Stimulated activated CD4-positive, alpha-beta T cell treated with anti-CD3 and anti-CD28 coated beads, Interleukin-4, amount 100 ng/mL, for 48 hours (primary cell): ENCODE measurements at places on chromosomes 16 and 17.

GRCh38 chr17:81902653-81903414 lies 796 bp downstream of the NPB start:
- DNase-seq, result no peak

- DNase-seq, result no peak
Measured at GRCh38 chr17:40251576-40251975, 32.5 kb downstream of the WIPF2 start.

DNA sequence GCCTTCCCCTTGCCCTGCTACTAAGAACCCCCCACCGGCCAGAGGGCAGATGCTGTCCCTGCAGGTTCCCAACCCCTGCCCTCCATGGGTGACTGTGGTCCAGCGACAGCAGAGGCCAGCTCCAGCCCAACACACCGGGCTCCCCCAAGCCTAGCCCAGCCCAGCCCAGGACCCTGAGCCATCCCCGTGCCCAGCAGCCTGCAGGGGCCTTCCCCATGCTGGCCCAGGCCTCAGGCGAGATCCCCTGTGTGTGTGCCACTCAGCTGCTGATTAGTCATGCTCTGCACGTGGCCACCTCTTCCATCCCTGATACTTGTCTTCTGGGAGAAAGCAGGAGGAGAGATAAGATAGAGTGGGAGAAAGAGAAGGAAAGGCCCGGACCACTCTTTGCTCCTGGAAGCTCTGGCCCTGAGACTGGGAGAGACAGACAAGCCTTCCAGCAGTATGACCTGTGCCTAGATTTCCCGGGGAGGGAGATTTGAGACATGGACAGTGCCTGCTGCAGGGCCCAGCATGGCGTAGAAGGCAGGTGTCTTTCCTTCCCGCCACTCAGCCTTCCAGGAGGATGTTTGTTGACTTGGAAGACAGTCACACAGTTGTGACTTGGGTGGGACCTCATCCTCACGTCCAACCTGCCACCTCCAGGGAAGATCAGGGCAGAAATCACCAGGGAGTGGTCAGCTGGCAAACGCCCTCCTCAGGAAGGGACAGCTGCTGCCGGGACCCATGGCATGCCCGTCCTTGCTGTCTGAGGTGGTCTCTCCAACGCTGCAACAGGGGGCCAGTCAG lies 41.3 kb upstream of the RASD1 start:
- DNase-seq, result no peak

DNA sequence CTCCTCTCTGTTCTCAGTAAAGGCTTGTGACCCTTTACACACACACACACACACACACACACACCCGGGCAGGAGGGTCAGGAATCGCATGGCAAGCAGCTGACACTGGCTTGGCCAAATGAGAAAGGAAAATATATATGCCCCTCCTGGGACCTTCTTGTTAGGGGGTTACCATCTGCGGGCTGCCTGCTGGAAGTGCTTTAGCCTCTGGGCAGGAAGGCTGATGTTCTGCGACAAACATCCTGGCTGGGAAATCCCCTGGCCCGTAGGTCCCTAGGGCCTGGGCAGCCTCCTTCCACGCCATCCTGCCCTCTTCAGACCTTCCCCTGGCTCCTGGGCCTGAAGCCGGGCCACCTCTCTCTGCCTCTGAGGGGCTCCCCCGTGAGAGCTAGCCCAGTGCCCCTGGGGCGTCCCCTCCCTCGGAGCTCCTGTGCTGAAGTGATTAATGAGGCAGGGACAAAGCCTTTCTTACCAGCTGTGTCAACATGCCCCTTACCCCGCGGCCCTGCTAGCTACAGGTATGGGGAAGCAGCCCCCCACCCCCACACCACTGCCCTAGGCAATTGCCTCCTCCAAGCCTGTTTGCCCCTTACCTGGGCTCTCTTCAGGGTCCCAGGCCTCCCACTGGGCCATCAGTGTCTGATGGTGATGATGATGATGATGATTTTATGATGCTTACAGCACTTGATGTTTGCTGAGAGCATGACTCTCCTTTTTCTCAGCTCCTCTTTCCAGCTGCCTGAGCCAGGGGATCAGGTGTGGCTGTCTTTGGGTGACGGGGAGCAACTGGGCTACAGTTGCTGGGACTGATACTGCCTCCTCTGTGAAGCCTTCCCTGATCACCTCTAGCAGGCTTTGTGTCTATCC lies 32.8 kb upstream of the ETV4 start:
- peak; percentile 14 for DNase-seq

- DNase-seq, result no peak
Measured at GRCh38 chr16:68342620-68343019, 31.8 kb downstream of the PRMT7 start.

GRCh38 chr17:18257268-18257981 lies 1.1 kb downstream of the FLII start:
- no peak for DNase-seq

- no peak for DNase-seq
Measured at GRCh38 chr17:15914400-15915170, 30.3 kb upstream of the ADORA2B start.

GRCh38 chr17:18362698-18363100 lies 651 bp downstream of the SHMT1 start:
- no peak for DNase-seq

- no peak for DNase-seq
Measured at GRCh38 chr17:47188271-47188875, 722 bp downstream of the CDC27 start.

DNA sequence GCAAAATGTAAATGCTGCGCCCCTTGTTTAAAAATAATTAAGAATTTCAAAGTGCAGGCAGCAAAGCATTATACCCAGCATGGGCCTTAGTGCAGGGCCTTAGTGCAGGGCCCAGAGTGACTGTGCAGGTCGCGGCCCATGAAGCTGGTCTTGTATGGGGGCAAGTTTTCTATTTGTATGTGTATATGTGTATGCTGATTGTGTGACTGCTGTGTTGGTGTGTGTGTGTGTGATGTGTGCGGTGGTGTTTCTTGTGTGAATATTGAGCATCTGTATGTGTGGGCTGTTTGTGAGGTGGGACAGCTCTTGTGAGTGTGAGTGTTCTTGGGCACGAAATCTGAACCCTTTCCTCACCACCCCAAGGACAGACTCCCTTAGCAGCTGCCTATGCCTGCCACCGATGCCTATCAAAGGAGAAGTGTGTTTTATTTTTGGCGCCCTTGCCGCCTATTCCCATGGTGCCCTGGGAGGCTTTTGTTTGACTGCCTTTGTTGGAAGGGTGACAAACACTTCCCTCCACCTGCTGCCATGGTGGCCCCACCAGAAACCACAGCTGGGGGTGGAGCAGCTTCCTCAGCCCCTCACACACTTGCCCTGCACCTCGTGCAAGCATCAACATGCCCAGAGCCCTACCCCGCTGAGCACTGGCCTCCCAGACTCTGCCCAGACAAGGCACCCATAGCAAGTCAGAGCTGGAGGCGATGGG lies 18.0 kb downstream of the CCR7 start:
- DNase-seq, result no peak

- DNase-seq, result no peak
Measured at GRCh38 chr16:3256866-3257465, 533 bp upstream of the MEFV start.

DNA sequence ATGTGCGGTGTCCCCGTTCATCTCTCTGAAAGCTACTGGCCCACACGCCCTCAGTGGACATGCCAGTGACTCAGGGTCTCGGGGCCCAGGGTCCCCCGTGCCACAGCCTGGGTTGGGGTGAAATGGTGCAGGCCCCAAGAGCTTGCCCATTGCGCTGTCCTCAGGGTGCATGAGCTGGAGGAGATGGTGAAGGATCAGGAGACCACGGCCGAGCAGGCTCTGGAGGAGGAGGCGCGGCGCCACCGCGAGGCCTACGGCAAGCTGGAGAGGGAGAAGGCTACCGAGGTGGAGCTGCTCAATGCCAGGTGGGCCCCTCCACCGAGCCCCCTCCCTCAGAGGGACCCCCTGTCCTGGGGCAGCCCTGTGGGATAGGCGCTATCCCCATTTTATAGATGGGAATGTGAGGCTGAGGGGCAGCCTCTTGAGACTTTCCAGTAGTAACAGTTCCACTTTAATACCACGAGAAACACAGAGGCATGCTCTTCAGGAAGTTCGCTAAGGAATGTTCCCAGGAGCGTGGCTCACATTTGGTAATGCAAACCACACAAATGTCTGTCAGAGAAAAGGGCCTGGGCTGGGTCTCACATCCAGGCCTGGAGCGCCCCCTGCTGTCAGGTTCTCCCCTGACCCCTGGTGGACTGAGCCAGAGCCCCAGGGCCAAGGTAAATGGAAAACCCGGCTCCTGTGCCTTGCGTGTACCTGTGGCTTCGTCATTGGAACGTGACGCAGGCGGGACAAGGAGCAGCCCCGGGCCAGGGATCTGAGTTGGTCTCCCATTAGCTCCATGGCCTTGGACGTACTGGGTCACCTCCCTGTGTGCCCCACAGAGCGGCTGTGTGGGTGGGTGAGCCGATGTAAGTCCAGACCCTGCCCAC lies 133.7 kb downstream of the RAB11FIP4 start:
- peak; percentile 81 for DNase-seq

DNA sequence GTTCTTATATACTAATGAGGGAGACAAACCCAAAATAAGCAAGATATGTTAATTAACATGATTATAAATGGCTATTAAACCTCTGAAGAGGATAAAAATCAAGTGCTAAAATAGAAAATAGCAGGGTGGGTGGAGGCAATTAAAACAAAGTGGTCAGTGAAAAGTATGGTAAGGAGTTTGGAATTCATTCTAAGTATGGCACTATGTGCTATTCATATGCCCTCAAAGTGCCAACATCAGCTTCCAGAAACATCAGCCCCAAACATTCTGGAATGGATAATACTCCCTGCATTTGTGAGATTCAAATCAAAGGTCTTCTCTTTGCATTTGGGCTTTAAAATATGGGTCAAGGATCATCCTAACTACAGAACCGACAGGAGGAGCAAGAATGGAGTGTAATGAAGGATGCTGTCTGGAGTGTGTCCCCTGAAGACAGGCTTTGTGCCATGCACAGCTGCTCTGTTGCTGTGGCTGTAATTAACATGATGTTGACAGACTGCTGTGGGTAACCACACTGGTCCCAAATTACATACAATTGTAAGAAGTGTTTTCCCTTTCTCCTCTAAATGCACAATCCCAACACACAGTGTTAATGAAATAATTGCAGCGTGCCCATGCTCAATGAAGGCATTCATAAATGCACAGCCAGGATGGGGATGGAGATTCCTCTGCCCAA lies 93.1 kb downstream of the VAT1L start:
- no peak for DNase-seq

- no peak for DNase-seq
Measured at GRCh38 chr17:33330877-33331276, 37.8 kb upstream of the ASIC2 start.

DNA sequence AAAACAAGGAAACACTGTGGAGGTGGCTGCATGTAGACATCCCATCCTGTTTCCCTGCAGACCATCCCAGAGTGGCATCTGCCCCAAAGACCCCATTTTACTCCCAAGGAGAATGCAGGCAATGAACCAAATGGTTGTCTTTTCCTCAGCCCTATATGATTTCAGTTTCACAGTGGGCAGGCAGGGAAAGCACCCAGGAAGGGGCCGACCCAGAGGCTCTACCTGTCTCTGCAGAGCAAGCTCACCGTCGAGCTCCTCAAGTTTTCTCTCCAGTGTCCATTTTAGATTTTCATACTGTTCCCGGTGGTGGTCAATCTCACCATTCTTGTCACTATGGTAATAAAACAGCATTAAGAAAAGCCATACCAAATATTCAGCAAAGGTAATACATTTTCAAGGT lies 14.6 kb downstream of the CCDC57 start:
- DNase-seq, result no peak

- no peak for DNase-seq
Measured at GRCh38 chr17:64750891-64751677, 89.0 kb upstream of the SMURF2 start.

GRCh38 chr16:89922477-89922883 lies 662 bp upstream of the TUBB3 start:
- no peak for DNase-seq

DNA sequence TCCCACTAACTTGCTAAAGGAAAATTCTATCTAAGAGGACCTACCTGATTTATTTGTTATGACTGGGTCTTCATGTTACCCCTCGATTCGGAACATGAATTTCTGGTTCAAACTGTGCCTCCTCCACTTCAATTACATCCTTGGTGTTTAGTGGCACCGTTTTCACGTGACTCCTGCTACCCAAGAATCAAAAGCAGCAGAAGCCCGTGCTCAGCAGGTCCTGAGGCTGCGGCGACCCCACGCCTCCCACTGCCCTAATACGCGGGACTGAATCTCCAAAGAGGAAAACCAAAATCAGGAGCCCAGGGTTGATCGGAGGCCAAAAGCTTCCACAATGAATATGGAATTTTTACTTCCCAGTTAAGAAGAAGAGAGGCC lies 94.0 kb upstream of the METRNL start:
- DNase-seq, result no peak
